ENCODE measurements at places on chromosomes 7 and 10. TPM values are rescaled to one million over a fixed set of nuclear protein-coding genes. Genes with fewer than 3 reads are reported as not detected.

DNA sequence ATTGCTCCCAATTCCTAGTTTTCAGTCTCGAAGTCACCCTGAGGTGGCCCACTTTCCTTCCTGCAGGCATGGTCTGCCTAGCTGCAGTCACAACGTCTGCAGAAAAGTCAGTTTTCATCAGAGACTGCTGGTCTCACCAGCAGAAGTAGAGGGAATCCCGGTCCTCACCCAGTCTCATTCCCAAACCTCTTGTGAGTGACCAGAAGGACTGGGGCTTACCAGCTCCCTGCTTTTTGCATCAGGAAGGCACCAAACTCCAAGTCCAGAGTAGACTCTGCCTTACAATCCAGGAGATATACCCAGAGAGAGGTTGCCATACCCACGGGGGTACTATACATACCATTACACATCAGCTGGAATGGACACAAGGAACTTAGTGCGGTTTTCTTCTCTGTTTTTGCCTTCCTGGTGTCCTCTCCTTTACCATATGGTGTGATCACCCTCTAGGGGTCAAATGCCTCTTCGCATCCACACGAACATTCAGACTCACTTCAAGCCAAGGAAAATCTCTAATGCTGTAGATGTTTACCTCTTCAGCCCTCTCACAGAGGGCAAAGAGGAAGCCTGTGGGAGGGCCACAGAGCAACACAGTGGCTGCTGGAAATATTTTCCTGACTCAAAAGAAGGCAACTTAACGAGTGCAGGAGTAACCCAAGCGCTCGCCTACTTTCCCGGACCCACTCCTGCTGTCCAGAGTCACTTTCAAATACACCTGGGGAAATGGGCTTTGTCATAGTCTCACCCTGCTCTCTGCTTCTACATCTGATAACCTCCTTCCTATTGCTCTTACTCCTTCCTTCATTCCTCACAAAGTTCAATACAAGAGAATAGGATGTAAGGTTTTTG lies 220.9 kb downstream of the C7orf25 start:
- DNase-seq: peak; percentile 20

GRCh38 chr10:71127773-71128172 lies 84.6 kb upstream of the UNC5B start:
- DNase-seq: no peak

ZNF789 gene
- 9.8 TPM for total RNA-seq

DNA sequence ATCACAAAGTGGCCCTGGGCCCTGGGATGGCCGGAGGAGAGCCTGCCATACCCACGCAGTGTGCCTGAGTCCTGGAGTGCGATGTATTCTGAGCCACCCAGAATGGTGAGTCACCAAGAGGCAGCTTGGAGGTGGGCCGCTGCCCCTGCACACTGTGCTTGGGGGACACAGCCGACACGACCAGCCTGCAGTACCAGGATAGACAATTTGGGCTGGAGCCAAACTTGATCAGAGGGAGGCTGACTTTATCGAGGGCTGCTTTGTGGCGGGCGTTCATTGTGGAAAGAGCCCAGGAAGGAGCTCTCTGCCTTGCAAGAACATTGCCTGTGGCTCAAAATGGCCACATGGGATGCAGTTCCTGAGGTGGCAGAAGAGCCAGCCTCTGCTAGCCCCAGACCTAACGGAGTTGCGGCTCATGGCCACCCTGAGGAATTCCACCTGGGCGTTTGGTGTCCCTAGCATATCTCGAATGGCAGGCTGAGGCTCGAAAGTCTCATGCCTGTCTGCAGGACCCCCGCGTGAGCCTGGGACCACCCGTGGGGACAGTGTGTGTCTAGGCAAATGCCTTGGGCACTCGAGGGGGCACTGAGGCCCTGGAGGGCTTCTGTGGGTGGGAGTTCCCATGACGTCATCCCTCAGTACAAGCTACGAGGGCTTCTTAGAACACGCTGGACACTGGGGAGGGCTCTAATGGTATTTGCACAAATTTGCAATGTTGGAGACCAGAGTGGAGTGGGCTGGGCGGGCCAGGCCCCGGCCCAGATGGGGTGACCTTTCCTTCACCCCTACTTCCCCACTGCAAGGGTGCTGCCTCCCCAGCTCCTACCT lies 79.7 kb downstream of the LHPP start:
- DNase-seq: no peak

- DNase-seq: no peak
Observed at GRCh38 chr10:49516216-49516970, 22.5 kb downstream of the ERCC6 start.

GRID2IP gene
- 0.46 TPM for total RNA-seq

TFR2 gene
- 0.22 TPM for total RNA-seq

DNA sequence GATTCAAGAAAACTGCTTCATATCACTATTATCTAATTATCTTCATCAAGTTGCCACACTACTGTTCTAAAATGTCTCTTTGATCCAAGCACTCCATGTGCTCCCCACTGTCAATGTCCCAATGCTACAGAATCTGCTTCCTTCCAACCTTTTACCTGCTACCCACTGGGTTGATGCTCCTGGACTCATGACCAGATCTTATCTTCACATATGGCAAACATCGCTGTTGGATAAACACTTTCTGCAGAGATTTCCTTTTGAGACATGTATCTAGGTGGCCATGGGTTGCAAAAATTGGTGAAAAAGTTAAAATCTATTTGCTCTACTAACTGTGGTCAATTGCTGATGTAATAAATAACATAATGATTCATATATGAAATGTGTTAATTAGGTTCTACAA lies 24.5 kb upstream of the SEMA3C start:
- no peak for DNase-seq

- DNase-seq: no peak
Observed at GRCh38 chr10:130230036-130230435, 93.8 kb downstream of the GLRX3 start.

GRCh38 chr10:86363184-86363832 lies 3.3 kb downstream of the GRID1 start:
- DNase-seq: peak; percentile 75

GRCh38 chr10:117964536-117964935 lies 82.2 kb downstream of the RAB11FIP2 start:
- DNase-seq: peak; percentile 7

DNA sequence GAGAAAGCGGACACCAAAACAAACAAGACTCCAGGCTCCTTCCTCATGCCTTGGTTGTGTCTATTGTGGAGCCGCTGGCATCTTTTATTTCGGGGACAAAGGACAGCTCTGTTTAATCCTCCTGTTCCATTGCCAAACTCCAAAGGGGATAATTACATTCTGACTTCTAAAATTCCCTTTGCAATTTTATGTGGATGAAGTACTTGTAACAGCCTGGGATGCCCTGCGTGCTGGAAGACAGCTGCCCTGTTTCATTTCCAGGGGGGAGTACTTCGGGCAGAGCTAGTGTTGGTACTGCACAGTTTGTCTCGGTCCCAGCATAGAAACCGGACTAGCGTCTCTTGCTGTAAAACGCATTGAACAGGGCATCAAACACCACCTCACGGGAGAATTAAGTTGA lies 90.9 kb downstream of the BAMBI start:
- DNase-seq: no peak

INA gene
- not detected for total RNA-seq

- DNase-seq: no peak
Observed at GRCh38 chr10:70832852-70833528, 17.2 kb downstream of the SGPL1 start.

GRCh38 chr7:23680414-23681405 lies 711 bp downstream of the FAM221A start:
- DNase-seq: peak; percentile 83

DNA sequence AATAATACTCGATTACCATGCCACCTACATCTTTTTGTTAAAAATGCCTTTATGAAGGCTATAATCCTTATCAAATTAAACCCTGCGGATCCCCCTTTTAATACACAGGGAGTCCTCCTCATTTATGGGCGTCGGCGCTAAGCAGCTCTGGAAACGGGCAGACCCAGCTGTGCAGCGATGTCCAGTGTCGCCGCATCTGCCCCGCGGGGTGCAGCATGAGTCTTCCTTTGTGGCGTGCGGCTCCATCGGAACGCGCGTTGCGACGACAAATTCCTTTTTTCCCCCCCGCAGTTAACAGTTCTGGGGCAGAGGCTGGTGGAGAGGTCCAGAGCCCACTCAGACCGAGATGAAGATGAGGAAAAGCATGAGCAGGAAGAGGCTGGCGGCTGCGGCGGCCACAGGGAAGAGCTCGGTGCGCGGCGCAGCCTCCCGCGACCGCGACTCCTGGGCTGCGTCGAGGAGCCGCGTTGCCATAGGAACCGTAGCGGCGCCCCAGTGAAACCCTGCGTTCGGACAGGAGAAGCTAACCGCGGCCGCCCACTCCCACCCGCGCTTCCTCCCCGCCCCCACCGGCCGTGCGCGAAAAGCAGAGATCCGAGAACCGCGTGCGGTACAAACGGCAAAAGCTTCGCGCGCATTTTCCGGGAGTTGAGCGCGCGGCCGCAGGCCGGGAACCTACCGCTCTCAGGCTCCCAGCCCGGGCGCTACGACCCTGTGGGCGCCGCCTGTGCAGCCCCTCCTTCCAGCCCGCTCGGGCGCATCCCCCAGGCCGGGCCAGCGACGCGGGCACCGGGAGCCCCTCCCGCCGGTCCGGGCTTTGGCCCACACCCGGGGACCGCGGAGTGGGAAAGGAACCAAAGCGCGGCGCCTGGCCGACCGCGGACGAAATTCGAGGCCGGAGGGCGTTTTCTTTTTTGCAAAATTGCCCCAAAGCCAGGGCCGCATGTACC lies 130.6 kb downstream of the SPAG6 start:
- no peak for DNase-seq

DNA sequence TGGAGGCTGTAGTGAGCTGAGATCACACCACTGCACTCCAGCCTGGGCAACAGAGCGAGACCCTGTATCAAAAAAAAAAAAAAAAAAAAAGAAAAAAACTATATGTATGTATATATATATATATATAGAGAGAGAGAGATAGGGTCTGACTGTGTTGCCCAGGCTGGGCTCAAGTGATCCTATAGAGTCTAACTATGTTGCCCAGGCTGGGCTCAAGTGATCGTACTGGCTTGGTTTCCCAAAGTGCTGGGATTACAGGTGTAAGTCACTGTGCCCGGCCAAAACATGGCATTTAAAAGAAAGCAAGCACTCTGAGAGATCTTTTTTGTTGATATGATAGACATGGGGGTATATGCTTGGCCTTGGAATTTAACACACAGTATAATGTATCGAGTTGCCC lies 20.0 kb downstream of the CYP17A1 start:
- no peak for DNase-seq

GRCh38 chr10:43863859-43864591 lies 215.3 kb upstream of the ZNF32 start:
- DNase-seq: no peak

- no peak for DNase-seq
Observed at GRCh38 chr7:11297126-11297625, 323.5 kb downstream of the PHF14 start.

Measured in thyroid gland (tissue), 4 donors.